Skeletal muscle cell (primary cell): ENCODE measurements at places on chromosomes 4 and X.

DNA sequence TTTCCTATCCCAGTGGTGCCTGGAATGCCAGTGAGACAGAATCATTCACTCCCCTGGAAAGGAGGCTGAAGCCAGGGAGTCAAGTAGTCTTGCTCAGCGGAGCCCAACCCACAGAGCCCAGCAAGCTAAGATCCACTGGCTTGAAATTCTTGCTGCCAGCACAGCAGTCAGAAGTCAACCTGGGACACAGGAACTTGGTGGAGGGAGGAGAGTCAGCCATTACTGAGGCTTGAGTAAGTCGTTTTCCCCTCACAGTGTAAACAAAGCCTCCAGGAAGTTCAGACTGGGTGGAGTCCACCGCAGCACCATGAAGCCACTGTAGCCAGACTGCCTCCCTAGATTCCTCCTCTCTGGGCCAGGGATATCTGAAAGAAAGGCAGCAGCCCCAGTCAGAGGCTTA, 283.2 kb upstream of the CPEB2 start:
- DNase-seq, result peak; percentile 54

GRCh38 chr4:123832173-123833026, 435.8 kb downstream of the SPRY1 start:
- DNase-seq, result peak; percentile 100

- no peak for DNase-seq
Measured at GRCh38 chrX:79369871-79370270, 2.7 kb upstream of the ITM2A start.

DNA sequence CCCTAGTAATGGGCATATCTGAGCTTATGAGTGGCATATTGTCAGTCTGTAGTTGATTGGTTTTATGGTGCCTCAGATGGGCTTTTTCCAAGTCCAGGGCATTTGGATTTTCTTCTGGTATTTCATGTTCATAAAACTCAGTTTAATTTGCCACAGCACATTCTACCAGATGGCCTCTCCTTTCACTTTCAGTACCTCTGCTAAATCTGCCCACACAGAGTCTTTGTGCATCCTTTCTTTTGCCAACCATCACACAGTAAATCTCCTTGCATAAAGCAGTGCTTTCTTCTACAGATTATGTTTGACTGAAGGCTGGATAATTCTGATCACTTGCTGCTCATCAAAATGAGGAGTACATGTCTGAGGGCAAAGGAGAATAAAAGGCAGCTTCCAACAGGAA, 98.2 kb downstream of the HS6ST2 start:
- DNase-seq, result no peak

DNA sequence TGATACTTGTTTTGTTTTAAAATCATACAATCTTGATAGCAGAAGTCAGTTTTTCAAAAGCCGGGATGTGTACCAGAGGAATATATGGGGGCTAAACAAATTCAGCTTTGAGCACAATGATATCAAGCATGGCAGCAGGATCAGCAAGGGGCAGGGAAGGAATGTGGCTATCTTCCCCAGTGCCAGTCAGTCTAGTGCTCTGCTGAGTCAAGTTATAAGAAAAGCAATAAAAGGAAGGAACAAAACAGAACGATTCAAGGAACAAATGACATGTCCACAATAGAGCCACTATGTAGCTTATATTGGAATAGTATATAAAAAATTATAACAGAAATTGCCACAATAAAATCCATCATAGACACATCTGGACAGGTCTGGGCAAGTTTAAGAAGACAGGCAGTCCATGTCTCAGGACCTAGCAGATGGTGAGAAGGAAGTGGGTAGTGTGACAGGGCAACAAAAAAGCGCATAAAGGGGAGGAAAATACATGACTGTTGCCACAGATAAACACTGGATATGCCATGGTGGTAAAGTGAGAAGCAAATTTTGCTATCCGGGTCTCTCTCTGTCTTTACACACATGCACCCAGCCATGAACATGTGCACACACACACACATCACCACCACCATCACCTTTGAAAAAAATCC, 518.2 kb upstream of the HTR2C start:
- DNase-seq, result no peak

GRCh38 chr4:61446941-61447340, 246.8 kb downstream of the ADGRL3 start:
- DNase-seq, result no peak

DNA sequence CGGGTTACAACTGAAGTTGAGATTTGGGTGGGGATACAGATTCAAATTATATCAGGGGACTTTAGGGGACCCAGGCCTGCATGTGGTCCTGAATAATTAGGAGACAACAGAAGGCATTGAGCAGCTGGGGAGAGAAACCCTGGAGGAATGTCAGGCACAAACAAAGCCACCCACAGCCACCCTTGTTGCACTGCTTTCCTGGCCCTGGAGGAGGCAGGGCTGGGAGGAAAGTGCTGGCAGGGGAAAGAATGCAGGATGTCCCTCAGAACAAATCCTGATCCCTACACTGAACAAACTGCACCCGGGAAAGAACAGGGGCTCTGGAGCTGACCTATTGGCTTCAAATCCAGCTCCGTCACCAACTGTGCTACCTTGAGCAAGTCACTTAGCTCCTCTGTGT, 214.1 kb upstream of the ATP6AP2 start:
- DNase-seq, result no peak

DNA sequence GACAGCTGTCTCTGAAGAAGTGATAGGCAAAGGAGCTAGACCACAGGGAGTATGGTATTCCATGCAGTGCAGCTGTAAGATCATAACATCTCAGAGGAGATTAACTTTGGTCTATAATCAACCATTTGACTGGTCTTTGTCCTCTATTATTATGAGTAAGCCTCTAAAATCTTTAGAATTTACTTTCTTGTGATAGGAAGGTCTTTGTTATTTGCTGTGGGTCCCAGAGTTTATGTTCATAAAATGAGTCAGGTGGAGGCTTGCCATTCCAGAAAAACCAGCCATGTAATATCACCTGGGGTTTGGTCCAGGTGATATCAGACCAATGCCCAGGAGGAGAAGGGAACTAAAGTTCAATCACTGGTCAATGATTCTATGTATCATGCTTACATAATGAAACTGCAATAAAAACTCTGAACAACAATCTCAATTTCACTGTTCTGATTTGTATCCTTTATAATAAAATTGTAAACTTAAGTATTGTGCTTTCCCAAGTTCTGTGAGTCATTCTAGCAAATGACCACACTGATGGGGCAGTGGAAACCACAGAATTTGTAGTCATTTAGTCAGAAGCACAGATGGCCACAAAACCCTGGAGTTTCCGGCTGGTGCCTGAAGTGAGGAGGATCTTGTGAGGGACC, 239.6 kb upstream of the TRAM1L1 start:
- peak; percentile 70 for DNase-seq

DNA sequence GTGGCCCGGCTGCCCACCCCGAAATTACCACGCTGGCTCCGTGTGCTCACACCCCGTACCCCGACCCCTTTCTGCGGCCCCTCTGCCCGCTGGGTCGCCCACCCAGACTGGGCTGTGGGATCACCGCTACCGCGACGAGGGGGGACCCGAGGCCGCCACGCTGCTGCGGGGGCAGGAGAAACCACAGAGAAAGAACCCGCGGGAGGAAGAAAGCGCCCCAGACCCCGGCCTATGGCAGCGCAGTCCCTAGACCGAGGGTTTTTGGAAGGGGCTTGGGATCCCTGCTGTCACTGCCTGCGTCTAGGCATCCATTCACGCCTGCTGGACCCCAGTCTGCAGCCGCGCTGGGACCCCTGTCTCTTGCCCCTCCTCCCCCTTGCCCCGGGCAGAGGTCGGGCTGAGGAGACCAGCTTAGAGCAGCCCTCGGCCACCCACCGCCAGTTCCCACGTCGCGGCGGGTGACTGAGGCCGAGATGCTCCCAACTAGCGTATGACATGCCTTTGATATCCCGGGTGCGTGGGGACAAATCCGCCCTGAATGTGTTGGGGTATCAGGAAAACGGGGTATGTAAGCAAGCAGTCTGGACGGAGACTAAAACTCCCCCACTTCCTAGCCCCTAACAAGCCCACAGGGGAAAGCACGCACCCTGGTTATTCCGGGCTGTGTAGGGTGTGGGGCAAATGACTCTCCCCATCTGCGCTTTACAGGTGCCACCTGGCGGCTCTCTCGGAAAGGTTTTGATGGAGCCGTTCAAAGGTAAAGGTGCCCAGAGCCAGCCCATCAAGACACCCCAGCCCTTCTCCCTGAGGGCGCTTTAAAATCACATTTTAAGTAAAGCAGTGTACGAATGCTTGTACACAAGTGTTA, 862 bp upstream of the INPP4B start:
- no peak for DNase-seq

- DNase-seq, result no peak
Measured at GRCh38 chr4:119328695-119329094, 6.8 kb upstream of the FABP2 start.

DNA sequence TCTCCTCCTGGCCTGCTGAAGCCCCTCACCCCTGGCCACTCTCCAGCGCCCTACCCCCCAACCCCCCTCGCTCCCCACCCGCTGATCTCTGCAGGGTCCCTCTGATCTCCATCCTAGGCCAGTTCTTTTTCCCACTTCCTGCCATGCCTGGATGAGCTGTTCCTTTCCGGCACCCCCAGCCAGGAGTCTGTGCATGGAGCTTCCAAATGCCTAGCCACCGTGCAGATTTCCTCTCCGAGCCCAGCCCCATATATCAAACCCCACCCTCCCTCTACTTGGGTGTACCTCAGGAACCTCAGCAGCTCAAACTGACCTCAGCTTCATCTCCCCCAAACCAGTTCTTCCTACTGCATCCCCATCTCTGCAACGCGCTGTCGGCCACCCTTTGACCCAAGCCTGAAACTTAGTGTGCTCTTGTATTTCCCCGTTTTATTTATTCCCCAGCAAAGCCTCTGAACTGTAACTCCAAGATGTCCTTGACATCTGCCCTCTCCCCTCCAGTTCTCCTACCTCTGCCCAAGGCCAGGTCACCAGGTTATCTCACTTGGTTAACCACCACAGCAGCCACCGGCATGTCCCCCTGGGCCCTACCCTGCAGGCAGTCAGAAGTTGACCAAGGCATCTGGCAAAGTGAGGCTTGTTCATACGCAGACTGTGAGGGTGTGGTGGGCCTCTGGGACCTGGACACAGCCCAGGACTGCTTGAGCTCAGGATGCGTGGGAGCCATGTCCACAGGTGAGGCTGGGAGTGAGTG, 194.9 kb upstream of the PSAPL1 start:
- DNase-seq, result no peak

DNA sequence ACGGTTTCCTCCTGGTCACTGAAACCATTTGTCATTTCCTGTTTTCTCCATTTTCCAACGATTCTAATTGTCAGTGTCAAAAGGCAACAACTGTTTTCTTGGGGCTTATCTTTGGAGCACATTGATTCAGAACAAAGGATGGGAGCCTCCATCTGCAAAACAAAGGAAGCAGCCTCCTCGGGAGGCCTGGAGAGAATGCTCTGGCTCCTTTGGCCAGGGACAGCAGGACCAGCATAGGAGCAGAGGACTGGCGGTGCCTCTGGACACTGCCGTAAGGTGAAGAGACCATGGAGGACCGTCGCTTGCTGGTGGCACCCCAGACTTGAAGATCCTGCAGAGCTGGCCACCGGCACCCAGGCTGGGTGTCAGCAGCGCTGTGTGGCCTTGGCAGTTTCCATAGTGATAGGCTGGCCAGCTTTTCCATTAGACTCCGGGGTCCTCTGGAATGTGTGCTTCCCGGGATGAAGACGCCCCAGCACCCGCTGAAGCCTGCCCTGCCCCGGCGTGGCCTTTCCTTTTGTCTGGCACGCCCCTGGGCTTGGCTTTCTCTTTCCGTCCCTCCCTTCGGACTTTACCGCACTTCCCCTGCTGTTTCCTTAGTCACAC, 61.1 kb upstream of the MTM1 start:
- DNase-seq, result no peak

GRCh38 chr4:73853718-73854473, 800 bp downstream of the PF4V1 start:
- no peak for DNase-seq

GRCh38 chr4:32396507-32397070, 1676.4 kb downstream of the PCDH7 start:
- DNase-seq, result no peak

- no peak for DNase-seq
Measured at GRCh38 chrX:109830157-109830703, 97.2 kb upstream of the ACSL4 start.

DNA sequence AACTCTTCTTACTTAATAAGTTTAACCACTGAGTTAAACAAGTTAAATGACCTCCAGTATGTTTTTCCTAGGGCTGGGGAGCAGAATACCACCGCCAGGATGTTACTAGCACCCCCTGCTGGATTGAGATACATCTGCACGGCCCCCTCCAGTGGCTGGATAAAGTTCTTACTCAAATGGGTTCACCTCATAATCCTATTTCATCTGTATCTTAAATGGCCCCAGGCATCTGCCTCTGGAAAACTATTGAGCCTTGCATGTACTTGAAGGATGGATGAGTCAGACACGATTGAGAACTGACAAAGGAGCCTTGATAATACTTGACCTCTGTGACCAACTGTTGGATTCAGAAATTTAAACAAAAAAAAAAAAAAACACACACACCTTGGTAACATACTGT, 61.5 kb upstream of the MMAA start:
- no peak for DNase-seq

- no peak for DNase-seq
Measured at GRCh38 chr4:179415847-179416223, 1973.6 kb upstream of the AGA start.

DNA sequence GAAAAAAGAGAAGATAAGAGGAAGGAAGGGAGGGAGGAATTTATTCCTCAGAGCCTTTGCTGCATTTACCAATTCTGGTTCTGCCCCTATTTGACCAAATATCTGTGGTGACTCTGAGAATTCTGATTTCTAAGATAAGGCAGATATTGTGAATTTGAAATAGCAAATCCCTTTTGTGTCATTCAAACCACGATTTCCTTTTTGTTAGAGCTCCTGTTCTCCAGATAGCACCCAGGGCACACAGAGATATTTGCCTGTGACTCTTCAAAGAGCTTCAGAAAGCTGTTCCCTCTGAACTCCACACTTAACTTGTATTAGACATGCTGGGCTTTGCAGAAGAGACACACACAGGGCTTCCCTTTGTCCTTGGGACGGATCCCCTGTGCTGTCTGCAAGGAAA, 272.2 kb downstream of the DHRSX start:
- DNase-seq, result no peak

DNA sequence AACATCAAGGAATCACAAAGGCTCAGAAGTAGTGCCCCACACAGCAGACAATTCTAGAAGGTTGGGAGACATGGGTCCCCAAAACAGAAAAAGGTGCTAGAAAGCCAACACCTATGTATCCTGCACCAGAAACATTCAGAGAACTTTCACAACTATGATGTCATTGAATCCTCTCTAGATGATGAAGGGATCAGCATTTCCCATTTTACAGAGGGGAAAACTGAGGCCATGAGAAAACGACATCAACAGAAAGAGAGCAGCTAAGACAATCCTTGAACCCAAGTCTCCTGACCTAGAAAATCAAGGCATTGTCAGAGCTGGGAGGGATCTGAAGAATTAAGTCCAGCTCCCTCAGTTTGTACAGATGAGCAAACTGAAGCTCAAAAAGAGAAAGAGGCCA, 3.3 kb downstream of the KCND1 start:
- DNase-seq, result no peak

DNA sequence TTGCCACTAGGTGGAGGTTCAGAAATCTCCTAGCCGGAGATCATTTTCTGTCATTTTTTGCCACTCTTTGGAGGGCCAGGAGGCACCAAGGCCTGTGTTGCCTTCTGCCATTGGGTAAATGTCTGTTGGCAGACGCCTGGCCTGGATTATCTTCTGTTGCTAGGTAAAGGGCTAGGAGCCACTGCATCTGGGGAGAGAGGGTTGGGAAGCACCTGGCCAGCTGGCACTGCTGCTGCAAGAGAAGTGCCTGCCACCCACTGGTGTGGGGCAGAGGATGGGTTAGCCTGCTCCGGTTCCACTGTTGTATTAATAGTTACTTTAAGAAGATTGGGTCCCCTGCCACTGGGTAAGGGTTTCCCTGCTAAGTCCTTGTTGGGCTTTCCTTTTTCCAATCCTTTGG, 58.1 kb downstream of the AWAT2 start:
- DNase-seq, result no peak
